ENCODE measurements at places on chromosomes 13 and 19. TPM values are rescaled to one million over a fixed set of nuclear protein-coding genes. Genes with fewer than 3 reads are reported as not detected.

KCNJ14 gene
- total RNA-seq = 0.69 TPM

FAM83E gene
- 2.6 TPM for total RNA-seq

SLC7A9 gene
- total RNA-seq = not detected

GRCh38 chr19:47047763-47048405, 540 bp downstream of the TMEM160 start:
- DNase-seq = peak; percentile 94

DNA sequence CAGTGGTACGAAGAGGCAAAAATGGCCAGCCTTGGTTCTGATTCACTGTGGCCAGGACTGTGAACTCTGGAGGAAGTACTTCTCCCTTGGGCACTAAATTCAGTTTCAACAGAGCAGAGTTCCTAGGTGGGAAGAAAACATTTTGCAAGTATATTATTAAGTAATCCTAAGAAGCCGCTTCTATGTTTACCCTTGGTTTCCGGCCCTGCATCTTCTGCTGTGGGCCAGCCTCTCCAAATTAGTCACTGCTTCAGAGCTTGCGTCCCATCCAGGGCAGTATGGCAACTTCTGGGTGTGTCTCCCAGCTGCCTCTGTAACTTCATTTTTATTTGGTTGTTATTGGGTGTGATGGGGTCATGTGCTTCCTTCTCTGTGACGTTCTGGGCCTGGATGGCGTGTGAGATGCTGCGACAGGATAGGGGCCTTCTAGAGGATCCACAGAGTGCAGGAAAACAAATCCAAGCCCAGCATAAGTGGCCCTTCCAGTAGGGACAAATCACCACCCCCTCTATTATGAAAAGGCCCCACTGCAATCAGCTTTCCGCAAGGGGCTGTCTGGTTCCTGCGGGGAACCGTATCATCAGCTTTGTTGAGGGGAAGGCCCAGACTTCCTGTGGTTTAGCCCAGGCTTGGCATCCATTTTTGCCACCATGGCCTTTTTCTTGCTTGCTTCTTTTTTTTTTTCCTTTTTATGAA, 55.1 kb upstream of the C1QTNF9 start:
- DNase-seq = no peak

DNA sequence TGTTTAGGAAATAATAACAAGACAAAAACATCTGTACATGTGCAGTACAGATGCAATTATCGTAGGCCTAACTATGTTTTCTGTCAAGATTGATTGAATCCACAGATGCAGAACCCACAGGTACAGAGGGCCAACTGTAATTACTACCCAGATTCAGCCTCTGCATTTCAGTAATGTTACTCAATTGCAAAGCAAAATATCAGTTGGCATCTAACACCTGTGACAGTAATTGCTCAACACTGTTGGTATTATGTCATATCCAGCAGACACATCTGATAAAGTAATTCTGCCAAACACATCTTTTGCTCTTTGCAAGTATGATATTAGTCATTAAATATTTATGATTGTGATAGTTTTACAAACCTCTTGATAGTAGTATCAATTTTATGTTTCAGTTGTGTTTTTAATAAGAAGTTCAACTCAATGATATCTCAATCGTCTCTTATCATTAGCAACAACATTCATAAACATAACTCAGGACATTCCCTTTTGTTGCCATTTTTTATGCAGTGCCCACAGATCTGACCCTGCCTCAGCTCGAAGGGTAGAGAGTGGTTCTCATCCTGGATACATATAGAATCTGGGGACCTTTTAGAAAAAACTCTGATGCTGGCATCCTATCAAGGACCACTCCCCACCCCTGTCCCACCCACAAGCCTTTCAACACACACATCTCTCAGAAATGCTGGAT, 104.7 kb downstream of the MYCBP2 start:
- no peak for DNase-seq

PSMC4 gene
- 85.1 TPM for total RNA-seq

DNA sequence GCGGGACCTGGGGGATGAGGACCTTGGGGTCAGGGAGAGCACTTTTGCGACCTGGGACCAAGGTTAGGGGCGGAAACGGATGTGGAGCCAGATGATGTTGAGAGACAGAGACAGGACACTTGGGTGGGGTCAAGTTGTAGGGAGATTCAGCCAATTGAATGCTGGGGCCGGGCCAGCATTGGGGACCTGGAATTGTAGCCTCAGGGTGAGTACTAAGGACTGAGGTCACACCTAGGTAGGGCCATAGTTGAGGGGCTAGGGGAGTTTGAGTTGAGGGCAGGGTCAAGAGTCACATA, 1.2 kb downstream of the ALKBH7 start:
- DNase-seq = no peak

- DNase-seq = no peak
These were observed 238.2 kb upstream of the HTR2A start for GRCh38 chr13:47134939-47135489.

SLITRK5 gene
- 1.5 TPM for total RNA-seq

GRCh38 chr13:95247852-95248251, 53.4 kb downstream of the ABCC4 start:
- no peak for DNase-seq

TUBB4A gene
- 2.4 TPM for total RNA-seq

DNA sequence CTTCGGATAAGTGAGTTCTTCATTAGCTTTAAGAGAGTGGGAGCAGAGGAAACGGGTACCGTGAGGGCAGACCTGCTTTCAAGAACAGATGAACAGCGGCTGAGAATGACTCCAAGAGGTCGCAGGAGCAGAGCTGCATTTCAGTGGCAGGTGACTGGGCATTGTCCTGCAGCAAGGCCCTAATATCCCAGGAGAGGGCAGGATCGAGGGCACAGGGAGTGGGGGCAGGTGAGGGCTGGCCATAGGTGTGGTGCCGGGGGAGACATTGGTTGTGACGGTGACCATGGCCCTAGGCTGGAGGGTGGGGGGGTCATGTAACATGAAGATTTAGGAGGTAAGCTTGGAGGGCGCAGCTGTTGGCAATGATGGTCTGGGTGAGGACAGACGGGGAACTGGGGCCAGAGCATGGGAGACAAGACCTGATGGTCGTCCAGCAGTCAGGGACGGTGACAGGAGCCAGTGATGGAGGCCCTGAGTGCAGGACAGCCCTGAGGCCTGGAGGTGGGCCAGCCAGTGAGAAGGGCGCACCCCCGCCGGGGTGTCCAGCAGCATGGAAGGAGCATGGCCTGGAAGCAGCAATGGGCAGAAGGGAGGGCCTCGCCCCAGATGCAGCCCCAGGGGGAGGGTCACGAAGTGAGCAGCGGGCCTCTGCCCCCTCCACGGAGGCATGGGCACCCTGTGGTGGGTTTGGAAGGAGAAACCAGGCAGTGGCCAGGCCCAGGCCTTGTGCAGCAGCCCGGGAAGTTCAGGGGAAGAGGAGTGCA, 29.2 kb upstream of the LAMP1 start:
- DNase-seq = no peak

DNA sequence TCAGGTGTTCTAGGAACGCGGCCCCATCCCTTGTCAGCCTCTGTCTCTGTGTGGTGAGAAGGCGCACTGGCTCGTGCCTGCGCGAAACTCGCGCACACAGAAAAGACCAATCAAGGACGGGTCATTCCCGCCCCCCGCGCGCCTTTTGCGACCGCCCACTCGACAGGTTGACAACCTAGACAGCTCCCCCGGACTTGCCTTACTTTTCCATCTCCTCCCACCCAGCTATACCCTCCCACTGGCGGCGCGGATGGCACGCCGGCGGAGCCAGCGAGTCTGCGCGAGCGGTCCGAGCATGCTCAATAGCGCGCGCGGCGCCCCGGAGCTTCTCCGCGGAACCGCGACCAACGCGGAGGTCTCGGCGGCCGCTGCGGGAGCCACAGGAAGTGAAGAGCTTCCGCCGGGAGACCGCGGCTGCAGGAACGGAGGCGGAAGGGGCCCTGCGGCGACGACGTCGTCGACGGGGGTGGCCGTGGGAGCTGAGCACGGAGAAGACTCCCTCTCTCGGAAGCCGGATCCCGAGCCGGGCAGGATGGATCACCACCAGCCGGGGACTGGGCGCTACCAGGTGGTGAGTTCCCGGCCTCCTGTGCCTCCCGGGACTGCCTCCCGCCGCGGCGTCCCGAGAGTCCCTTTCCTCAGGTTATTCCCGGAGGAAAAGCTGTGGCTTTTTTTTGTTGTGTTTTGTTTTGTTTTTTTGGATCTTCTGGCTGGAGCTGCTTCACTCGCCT, at the start of gene NDFIP2:
NDFIP2 (plus strand) TSS at position 202 of the 731 bp plus-strand sequence; CDS start at position 251, 49 bp downstream.
- peak; percentile 88 for DNase-seq

- DNase-seq = no peak
These were observed 5.5 kb upstream of the GALP start for GRCh38 chr19:56170261-56170660.

DNA sequence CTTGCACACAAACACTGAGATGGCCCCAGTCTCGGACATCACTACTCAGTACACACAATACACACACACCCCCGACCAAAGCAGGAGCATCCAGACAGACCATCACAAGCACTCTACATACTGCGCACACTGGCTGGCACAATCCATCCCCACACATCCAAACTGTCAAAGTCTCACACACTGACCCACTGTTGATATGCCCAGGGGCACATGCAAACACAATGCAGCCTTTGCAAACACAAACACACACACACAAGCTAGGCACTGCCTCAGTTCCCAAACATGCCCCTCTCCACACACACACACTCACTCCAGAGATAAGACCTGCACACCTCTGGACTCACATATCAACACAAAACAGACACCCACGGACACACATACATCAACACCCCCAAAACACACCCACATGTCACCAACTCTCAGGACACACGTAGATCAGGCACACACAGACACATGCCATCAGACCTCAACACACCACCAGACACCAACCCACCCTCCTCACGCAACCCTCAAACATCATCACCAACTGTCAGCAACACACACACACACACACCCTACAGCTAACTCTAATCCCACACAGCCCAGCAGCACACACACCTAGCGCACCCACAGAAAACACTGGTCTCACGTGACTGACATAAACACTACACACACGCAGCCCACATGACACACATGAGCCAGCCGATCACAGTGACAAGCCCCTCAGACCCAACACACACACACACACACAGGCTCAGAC, 1.9 kb downstream of the BBC3 start:
- peak; percentile 40 for DNase-seq

- peak; percentile 98 for DNase-seq
These were observed at the start of gene ZNF446 for GRCh38 chr19:58475714-58476497. Gene ZNF446, plus strand, starts transcription at chr19:58476352. Its CDS starts 867 bp downstream, at chr19:58477219.

CEBPA gene
- 2.9 TPM for total RNA-seq

DNA sequence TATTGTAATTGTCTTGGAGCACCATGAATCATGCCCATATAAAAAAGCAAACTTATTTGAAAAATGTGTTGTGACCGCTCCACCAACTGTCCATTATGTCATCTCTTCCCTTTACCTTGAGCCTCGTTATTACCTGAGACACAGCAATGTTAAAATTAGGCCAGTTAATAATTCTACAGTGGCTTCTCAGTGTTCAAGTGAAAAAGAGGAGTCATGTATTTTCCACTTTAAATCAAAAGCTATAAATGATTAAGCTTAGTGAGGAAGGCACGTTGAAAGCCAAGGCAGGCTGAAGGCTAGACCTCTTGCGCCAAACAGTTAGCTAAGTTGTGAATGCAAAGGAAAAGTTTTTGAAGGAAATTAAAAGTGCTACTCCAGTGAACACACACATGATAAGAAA, 210.5 kb downstream of the GPC6 start:
- DNase-seq = no peak

EBI3 gene
- total RNA-seq = not detected

DNA sequence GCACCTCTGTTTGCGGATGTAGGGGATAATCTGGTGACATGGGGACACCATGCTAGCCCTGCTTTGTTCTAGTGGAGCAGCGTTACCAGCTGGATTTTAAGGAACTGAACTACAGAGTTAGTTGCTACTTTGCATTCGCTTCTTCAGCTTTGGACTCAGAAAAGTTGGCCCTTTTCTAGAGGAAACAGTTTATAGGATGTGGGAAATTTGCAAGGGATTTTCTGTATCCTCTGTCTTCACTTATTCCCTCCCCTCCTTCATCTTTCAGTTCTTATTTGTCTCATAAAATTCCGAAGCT, 2.1 kb downstream of the GATAD2A start:
- DNase-seq = peak; percentile 38

- peak; percentile 65 for DNase-seq
These were observed 379.2 kb upstream of the MIR17HG start for GRCh38 chr13:90968166-90968904.

MED4 gene
- total RNA-seq = 65.9 TPM

GAPDHS gene
- not detected for total RNA-seq

DNA sequence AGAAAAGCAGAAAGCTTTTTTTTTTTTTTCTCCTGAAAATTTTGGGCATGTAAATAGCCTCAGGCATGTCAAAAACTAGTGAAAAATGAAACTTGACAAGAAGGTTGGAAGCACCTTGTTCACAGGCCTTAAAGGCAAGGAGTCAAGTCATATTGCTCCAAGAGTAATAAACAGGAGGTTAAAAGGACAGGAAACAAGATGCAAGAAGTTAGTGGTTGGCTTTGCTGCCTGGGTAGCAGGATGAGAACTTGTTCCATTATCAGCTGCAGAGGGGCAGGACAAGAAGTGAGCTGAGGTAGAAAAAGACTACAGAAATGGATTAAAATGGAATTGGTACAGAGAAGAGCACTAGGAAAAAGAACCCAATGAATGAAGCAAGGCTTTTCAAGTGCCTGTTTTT, 242.6 kb downstream of the DCT start:
- no peak for DNase-seq

- DNase-seq = no peak
These were observed 60.6 kb upstream of the SERP2 start for GRCh38 chr13:44312834-44313551.

DNA sequence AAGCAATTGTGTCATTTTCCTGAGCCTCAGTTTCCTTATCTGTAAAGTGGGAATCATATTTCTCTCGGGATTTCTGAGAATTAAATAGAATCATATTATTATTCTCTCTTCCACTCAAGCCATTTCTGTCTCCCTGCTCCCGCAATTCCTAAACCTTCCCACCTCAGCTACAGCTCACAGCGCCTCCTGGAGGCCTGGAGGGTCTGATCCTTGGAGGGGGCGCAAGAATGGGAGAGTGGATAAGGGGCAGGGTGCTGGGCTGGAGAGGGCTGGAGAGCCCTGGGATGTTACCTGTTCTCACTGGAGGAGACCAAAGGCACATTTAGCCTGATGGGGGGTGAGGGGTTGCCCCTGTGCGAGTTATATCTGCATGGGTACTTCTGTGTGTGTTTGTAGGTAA, 31.1 kb upstream of the CYP2S1 start:
- DNase-seq = no peak

DNA sequence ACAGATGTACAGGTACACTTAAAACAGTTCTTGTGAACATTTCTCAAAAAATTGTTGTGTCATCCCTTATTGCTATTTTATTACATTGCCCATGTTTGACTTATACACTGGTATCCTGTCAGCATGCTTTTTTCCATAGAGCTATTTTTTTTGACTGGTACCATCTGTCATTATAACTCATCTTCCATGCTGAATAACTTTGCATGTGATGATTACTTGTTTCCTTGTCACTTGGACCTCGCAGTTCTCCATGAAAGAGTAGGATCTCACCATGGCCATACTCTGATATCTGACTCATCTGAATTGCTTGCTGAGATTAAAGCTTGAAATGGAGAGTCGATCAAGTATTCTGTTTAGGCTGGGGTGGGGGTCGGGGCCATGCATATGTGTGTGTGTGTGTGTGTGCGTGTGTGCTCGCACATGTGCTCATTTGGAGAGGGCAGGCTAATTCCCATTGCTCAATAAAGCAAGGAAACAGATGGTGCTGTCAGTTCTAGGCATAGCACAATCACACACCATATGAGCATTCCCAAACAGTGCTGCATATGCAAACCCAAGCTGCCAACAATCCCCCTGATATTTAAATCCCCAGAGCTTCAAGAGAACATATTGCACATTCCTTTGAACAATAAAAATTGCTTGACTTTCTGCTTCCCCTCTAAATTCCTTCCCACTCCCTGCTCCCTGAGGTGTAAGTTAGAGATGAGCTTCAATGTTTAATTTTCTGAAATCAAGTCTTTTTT, 62.9 kb downstream of the NHLRC3 start:
- DNase-seq = no peak

All from neural progenitor cell (in vitro differentiated cells).